ENCODE measurements at places on chromosomes 12 and 14.

- no peak for DNase-seq
These were observed 81.6 kb downstream of the ITPK1 start for GRCh38 chr14:93033983-93034670.

DNA sequence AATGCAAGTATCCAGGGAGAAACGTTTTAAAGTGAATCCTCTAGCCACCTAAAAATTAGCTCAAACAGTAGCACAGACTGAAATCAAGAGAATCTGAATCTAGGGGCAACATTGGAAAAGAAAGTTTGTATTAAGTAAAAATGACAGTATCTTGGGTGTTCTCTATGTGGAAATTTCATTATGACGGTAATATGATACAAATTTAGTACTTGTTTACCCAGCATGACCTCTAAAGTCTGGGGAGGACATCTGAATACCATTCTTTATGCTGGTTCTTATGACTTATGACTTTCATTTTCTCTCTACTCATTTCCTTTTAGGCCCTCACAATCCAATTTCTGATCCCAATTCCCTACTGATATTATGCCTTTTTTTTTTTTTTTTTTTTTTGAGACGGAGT, 14.0 kb downstream of the GTSF1 start:
- DNase-seq = no peak

- no peak for DNase-seq
These were observed 5.3 kb downstream of the OASL start for GRCh38 chr12:121033625-121034349.

DNA sequence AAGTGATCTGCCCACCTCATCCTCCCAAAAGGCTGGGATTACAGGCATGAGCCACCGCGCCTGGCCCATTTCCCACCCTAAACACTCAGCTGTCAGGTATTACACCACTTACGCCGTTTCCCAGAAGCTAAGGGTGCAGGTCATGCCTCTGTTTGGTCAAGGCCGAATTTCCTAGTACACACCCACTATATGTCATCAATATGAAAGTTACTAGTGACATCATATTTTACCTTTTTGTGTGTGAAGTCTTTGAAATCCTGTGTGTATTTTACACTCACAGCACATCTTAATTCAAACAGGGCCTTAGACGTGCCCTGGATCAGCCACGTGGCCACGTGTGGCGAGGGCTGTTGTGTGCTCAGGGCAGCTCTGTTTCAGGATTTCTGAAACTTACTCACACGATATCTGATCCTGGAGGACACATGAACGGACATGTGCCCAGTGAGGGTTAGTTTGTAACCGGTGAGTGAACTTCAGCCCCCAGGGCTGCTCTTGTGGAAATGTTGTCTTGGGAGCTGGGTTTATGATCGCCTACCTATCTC, 51.8 kb downstream of the GLT1D1 start:
- no peak for DNase-seq

DNA sequence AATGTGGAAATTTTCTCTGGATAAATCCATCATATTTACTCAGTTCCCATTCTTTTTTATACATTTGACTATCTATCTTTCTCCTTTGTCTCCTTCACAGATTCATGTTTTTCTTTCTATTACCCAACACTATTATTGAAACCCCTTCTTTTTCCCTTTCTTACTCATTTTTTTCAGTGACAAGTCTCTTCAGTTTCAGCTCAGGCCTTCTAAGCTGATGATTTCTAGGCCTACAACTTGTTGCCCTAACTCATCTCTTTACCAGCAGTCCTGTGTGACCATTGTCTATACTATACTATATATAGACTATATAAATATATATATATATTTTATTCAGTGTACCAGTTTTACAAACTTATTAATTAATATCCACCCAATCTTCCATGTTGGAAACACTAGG, 31.8 kb downstream of the SLC16A7 start:
- no peak for DNase-seq

DNA sequence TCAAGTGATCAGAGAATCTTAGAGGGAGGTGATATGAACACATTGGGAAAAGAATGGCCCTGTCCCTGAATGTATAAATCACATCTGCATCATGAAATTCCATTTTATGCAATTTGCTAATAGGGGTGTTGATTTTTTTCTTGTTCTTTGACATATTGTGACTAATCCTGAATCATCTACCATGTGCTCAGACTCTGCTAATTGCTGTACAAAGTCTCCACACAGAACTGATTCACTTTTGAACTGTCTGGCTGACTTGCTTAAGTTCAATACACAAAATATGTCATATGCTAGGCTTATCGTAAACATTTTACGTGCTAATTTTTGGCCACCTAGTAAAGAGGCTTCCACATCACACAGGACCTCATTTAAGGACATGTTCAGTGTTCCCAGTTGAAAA, 2.6 kb downstream of the TMEM132D start:
- no peak for DNase-seq

DNA sequence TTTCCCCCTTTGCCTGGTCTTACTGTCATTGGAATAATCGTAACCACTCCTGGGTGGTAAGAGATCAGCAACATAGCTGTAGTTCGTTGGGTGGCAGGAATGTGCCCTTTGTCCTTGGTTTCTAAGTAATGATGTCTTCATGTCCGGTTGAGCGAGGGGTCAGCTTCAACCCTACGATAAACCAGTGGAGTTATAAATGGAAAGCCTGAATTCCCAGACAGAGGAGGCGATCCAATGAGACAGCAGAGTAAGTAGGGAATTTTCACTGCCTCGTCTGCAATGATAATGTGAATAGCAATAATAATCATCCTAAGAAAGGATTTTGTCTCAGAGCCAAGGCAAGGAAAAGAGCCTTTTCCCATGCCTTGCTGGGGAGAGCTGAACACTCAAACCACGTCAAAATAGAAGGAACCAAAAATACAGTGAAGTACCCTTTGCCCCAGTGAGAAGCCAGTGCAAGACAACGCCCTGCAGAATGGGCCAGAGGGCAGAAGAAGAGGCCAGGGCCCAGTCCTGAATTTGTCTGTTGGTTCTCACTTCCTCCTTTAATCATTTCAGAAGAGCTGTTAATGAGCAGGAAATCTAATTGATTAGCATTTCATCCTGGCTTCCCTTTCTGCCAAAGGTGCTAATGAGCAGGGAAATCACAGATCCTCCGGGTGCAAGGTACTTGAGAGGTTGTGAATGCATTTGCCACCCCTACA, 330.7 kb downstream of the CACNA1C start:
- DNase-seq = no peak

DNA sequence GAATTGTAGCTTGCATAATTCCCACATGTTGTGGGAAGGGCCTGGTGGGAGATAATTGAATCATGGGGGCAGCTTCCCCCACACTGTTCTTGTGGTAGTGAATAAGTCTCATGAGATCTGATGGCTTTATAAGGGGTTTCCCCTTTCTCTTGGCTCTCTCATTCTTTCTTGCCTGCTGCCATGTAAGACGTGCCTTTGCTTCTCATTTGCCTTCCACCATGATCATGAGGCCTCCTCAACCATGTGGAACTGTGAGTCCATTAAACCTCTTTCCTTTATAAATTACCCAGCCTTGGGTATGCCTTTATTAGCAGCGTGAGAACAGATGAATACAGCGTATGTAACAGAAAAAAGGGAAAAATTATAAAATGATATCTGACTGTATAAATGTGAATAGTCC, 21.1 kb downstream of the C12orf71 start:
- no peak for DNase-seq
